NCI-H2171 treated with DMSO at 0.1 percent for 48 hours (cell line): ENCODE measurements at places on chromosomes 5 and 9.
A peak's percentile ranks its signal among the peaks of the same experiment; 100 is the strongest.

DNA sequence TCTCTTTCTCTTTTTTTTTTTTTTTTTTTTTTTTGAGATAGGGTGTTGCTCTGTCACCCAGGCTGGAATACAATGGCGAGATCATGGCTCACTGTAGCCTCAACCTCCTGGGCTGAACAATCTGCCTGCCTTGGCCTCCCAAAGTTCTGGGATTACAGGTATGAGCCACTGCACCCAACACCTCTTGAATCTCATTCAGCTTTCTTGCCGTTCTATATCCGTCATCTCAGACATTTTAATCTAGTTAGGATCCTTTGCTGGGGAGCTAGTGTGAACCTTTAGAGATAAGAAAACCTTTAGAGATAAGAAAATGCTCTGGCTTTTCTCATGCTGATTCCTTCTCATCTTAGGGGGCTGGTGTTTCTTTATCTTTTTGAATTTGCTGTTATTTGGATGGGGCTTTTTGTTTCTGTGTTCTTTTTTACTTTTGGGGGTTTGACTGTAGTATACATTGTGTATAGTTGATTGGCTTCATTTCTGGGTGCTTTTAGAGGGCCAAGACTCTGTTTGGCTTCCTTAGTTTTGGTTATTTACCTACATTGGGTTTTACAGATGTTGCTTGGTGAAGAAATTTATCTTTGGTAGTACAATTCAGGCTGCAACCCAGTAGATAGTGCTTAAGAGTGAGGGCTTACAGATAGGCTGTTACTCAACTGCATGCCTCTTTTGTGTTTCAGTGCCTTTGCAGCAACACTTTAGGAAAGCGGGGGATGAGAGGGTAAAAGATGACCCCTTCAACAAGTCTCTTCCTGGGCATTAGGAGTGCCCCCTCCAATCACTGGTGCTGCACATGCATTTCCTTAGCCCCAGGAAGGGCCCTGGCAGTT is 41.9 kb upstream of the SLC36A1 start:
- DNase-seq, result no peak

DNA sequence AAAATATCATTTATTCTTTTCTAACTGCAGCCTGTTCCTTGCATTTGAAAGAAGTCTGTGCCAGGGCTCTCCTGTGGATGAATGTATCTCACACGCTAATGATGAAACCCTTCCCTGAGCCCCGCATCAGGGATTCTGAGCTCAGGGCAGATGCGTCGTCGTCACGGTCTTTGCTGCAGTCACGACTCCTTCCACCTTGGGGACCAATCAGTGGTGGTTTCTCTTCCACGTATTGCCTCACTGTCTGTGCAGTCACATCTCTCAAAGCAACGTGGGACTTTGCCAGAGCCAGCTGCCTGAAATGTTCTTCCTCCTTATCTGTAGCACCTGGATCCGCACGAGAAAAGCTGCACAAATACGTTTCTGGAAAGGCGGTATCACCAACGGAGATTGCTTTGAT is 13.9 kb upstream of the UBE2QL1 start:
- no peak for DNase-seq

DNA sequence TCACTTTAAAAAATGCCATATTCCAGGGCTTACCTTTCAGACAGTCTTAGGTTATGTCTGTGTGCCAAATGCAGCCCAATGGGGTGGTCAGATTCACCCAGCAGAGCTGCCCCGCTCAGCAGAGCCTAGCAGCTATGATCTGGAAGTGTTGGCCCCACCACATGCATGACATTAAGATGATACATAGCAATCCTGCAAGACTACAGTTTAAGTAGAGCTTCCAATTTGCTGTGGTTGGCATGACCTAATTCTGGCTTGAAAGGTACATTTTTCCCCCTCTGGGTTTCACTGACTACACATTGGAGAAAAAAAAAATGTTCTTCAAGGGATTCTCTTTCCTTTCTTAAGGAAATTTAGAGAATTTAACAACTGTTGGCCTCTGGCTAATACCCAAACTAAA is 22.5 kb downstream of the MEF2C start:
- DNase-seq, result no peak

DNA sequence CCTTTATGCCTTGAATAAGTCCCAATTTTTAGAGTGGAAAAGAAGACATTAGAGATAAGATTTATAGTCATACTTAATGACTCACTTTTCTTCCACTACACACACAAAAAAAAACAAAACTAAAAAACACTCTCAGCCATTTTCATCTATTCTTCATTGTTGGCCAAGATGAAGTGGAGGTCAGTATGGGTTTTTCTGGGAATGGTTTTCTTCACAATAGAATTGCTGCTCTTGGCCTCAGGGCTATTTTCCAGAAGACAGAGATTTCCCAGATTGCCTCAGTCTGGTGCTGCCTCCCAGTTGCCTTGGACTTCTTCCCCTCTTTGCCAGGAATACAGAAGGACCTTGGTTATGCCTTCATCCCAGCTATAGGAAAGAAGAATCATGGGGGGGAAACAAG is 463.7 kb downstream of the TMEM232 start:
- DNase-seq, result no peak

- peak; percentile 89 for DNase-seq
These were observed 194.8 kb downstream of the SPOCK1 start for GRCh38 chr5:137304226-137304874.

DNA sequence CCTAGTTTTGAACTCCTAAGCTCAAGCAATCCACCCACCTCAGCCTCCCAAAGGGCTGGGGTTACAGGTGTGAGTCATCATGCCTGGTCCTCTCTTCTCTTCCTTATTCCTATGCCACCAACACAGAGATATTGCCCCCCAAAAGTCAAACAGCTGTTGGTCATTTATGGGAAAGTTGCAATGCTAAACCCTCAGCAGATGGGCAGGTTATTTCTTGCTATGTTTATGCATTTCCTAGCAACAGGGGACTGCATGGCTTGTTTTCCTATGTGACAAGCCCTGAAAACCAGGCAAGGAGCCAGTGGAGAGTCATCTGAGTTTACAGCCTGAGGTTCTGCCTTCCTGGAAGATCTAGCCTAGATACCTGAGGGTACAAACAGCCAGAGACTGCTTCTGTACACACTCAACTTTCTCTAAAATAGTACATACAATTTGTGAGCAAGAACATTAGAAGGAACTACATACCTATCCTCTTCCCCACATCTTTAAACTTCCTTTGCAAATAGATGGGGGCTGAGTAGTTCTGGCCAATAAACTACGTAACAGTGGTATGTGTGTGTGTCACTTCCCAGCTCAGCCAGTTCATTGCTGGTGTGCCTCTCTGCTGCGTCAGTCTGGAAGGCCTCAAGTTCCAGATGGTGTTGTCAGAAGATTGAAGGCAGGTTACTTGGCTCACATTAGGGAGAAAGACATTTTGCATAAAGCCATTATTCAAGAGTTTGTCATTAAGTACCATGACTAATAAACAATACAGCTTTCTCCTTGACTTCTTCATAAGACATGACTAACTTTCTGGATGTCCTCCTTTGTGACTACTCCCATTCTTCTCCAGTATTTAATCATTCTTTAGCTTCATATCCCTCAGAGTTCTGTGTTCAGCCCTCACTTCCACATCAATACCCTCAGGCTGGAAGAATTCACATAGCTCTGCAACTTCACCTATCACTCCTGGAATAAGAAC is 65.3 kb downstream of the CSNK1A1 start:
- DNase-seq, result peak; percentile 84

GRCh38 chr5:111932628-111933027 is 175.6 kb upstream of the NREP start:
- DNase-seq, result no peak
